CD4-positive, alpha-beta T cell treated with Interleukin-1 beta for 1 hour (primary cell): ENCODE measurements at places on chromosomes 3 and 15.

DNA sequence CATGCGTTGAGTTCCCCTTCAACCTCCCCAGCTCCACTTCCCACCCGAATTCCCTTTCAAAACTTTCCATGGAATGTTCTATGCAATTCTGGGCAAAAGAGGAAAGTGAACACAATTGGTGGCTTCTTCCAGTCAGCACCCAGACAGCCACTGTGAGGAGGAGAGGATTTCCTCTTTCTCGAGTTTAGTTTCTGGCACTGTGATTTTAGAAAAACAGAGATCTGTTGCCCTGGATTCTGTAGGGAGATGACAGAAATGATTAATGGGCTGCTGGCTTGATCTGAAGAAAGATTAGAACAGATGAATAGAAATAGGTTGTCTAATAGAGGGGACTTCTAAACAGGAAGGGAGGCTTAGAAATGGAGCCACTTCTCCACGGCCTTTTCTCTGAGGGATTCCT, 172.0 kb downstream of the MCTP2 start:
- DNase-seq, result no peak

- DNase-seq, result no peak
These were observed 1012.2 kb upstream of the CADM2 start for GRCh38 chr3:83946554-83946953.

DNA sequence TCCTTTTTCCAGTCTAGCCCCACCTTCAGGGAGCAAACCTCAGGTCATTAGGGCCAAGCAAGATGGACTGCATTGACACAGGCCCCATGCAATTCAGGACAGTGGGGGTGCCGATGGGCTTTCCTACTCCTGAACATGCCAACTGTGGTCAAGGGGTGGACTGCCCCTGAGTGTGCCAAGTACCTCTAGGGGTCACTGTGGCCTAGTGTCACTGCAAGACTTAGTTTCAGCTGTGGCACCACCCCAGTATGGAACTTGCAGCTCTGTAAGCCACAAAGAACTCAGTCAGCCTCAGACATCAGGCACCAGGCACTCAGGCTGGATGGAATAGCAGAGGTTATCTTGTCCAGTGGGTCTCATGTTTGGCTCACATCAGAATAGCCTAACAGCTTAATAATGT, 32.3 kb downstream of the EXOG start:
- DNase-seq, result no peak

- no peak for DNase-seq
These were observed 8.9 kb downstream of the ICE2 start for GRCh38 chr15:60469893-60470641.

DNA sequence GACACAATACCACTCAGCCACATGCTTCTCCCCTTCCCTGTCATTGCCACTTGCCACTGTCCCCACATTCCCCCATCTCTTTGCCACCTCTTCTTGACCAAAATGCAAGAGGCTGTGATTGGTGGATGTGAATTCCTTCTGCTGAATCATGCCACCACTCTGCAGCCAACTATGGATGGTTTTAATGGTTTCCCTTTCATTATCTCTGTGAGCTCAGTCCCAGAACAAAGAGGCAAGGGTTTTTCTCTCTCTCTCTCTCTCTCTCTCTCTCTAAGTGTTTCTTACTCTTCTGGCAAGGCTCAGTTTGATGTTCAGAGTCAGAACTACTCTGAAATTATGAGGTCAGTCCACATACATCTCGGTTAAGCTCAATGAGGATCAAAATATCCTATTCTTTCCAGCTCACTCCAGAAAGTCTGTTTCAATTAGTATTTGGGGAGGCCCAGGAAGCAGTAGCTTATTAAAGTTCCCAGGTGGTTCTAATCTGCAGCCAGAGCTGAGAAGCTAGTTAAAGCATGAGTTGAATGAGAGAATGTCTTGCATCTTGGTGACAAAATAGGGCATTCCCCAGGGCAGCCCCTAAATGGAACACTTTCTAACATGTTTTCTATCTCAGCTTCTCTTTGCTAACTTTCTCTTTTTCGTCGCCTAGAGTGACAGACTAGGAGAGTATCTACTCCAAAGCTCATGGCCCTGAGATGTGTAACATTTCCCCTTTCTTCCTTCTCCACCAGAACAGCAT, 8.5 kb upstream of the ILDR1 start:
- peak; percentile 27 for DNase-seq

DNA sequence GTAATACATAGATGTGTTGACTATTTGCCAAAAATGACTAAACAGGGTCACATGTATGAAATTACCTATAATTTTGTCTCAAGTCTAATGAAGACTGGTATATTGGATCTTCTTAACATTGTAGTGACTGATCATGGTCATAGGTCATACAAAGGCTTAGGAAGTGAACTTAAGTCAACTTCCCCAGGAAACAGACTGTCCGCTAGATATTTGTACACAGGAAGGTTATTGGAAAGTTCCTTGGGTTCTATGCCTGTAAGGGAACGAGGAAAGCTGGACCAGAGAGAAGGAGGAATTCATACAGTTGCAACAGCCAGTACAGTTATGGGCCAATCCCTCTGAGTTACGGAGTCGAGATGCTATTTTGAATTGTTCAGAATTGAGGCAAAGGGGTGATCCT, 462.0 kb upstream of the THRB start:
- DNase-seq, result no peak

DNA sequence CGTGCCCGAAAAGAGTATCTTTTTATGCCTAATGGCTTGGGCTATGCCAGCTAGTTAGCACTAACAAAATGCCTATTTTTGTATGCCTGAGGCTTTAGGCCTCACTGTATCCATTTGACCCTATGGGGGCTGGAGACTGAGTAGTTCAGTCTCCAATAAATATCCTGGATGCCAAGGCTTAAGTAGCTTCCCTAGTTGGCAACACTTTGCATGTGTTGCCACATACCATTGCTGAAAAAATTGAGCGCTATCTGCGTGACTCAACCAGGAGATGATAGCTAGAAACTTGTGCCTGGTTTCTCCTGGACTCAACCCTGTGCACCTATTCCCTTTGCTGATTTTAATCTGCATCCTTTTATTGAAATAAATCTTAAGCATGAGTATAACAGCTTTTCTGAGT, 58.4 kb upstream of the ATP2C1 start:
- DNase-seq, result no peak

DNA sequence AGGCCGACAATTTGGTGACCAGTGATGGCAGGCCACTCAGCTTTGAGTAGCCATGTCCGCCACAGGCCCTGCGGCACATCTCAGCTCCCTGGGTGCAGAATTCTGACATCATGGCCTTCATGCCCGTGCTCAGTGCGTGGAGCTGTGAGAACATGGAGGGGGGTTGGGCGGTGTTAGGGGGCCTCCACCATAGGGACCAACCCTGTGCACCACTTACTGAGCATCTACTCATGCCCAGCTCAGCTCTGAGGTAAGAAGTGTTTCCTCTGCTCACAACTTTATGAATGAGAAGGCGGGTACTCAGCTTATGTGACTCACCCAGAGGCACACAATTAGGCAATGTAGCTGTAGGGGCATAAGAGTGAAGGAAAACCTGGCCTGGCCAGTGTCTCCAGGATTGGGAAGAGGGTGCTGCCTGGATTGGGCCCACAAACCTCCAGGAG, 10.5 kb downstream of the ACOX2 start:
- DNase-seq, result peak; percentile 1

- no peak for DNase-seq
These were observed 549.0 kb downstream of the IGSF11 start for GRCh38 chr3:118485693-118486092.

- DNase-seq, result no peak
These were observed 105.5 kb upstream of the ICE2 start for GRCh38 chr15:60584355-60584998.

- no peak for DNase-seq
These were observed 231.3 kb upstream of the ARHGEF26 start for GRCh38 chr3:153889905-153890334.

GRCh38 chr3:124410471-124410870, 319.8 kb upstream of the UMPS start:
- no peak for DNase-seq

DNA sequence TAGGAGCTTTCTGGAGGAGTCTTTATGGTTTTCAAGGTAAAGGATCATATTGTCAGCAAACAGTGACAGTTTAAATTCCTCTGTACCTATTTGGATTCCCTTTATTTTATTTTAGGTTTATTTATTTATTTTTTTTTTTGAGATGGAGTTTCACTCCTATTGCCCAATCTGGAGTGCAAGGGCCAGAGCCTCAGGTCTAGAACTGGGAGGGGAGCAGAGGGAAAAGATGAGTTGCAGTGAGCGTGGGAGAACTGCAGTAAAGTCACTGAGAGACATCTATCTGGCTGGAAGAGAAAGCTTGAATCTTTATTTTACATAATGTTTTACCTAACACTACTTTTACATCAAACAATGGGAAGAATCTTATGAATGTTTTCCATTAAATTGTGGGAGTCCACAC, 49.5 kb upstream of the GK5 start:
- DNase-seq, result no peak

- no peak for DNase-seq
These were observed 71.5 kb downstream of the PCOLCE2 start for GRCh38 chr3:142817356-142817755.

DNA sequence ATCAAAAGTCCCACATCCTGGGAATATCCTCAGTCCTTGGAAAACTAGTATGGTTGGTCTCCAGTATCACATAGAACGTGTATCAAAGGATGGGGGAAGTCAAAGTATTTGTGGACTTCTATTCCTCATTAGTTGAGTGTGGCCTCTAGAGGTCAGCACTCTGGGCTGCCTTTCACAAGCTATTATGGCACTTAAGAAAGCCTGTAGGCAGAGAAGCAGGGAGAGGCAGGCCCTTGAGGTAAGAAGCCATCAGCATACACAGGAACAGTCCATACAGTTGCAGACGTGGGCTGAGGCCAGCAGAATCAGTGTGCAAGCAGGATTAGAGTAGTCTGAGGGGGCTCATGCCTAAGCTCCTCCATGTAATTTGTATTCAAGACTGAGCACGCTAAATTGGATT, 341.7 kb downstream of the CLSTN2 start:
- no peak for DNase-seq

DNA sequence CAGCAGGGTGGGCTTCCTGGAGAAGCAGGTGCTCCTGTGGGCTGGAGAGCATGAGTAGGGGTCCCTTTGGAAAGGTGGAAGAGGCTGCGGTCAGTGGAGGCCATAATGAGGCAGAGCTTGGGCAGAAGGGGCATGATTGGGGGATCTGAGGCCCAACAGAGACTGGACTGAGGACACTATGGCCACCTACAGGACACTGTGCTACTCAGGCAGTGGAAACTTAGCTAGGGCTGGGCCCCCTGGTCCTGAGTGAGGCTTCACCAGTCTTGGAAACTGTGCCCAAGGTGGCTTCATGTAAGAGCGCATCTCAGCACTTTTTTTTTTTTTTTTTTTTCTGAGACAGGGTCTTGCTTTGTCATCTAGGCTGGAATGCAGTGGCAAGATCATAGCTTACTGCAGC, 6.3 kb upstream of the COMMD4 start:
- no peak for DNase-seq

DNA sequence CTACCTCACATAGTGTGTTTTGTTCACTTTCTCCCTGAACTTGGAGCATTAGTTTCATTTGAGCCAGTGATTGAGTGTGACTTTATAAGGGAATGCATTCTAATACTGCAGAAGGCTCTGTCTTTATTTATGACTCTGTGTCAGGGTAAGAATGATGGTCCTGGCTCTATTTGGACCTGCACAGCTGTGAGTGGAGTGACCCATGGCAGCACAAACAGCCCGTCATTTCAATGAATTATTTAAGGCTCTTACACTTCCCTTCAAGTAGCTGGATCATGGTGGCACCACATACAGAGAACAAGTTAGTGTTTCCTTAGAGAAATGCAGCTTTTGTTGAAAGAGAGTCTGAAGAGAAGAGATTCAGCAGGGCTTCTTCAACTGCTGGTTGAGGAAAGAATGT, 16.4 kb downstream of the TMEM108 start:
- DNase-seq, result no peak

DNA sequence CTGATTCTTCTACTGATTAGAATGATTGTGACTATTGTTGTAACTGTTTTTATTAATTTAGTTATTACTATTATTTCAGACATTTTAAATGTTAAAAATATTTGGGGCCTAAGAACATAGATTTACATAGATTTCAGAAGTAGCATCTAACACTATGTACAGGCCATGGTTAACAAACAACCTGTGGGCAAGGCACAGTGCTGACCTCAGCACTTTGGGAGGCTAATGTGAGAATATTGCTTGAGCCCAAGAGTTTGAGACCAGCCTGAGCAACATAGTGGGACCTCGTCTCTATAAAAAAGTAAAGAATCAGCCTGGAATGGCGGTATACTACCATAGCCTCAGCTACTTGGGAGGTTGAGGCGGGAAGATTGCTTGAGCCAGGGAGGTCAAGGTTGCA, 69.1 kb upstream of the CNTN4 start:
- no peak for DNase-seq

GRCh38 chr3:32455609-32456428, 46.8 kb downstream of the CMTM6 start:
- DNase-seq, result peak; percentile 50

- no peak for DNase-seq
These were observed 22.5 kb upstream of the OTOL1 start for GRCh38 chr3:161474139-161474538.

DNA sequence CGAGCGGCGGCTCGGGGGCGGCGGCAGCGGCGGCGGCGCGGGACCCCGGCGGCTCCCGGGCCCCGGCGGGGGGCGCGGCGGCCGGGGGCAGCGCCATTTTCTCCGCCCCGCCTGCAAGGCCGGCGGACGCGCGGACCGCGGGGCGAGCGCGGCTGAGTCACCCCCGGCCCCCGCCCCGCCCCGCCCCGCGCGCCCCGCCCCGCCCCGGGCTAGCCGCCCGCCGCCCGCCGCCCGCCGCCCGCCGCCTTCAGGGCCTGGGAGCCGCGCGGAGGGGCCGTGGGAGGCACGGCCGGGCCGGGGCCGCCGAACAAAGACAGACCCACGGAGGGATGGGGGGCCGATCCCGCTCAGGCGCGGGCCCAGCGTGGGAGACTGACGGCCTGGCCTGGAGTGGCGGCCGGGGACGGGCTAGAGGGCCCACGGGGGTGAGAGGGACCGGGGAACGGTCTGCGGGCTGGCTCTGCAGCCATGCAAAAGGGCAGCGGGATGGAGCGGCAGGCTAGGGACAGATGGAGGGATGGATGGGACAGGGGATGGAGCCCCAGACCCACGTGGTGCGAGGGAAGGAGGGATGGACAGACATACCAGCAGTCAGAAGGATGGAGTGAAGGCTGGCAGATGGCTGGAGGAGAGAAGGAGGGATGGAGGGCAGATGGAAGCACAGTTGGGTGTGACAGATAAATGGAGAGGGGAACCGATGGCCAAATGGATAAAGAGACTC, at the start of gene EIF4E3:
EIF4E3 (minus strand) TSS at position 132 of the 721 bp plus-strand sequence; CDS start at position 97, 35 bp downstream.
- no peak for DNase-seq

DNA sequence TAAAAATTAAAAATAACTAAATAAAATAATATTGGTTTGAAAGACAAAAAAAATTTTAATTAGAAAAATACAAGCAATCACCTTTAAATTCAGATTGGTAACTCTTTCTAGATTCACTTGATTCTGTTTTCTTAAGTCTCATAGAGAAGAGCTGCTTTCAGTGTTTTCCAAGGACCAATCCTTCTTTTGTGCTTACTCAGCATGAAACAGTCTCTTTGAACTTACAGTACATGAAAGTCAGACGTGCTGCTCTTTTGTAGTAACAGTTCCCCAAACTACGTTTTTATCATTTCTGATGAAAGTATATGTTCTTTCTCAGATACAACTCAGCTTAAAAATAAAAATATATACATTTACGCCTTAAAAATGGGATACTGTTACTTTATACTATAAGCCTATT, 171.9 kb upstream of the CCDC54 start:
- no peak for DNase-seq
